Tibial artery (tissue), 4 donors: ENCODE measurements at places on chromosomes 13 and 19.

GRCh38 chr13:75620020-75620419 lies 16.1 kb upstream of the LMO7 start:
- no peak for DNase-seq

DNA sequence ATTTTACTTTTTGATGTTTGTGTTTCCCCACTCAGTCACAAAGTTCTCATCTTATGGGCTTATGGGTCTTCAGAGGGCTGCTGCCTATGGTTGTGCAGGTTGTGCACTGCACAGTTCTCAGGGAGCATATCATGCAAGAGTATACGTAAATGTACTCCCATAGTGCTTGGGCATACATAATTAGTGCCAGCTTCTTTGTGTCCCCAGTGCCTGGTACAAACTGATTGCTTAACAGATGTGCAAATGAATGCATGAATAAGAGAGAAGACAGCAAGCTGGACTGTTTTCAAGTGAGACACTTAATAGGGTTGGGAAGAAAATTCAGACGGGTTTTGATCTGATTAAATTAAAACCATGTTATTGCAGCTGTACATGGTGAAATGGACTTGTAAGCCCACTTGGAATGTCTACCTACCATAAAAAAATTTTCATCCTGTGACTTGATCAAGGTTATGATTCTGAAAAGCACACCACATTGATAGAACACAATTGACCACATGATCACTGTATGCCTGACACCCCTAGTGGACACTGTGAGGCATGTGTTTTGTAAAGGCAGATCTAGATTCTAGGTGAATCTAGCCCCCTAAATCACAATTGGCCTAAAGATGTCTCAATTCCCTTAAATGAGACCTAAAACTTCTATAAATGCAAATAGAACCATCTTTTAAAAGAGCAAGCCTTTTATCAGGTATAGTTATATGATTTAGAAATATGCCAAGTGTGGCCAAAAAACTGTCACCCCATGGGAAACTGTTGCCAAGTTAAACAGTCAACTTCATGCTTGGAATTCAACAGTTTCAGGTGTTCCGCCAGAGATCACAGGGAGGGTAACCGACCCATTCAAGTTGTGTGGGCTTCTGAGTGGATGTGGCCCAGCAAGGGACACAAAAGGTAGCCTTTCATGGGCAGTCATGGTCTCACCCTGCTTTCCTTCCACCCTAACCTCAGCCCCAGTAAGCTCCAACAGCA lies 27.9 kb downstream of the FAM124A start:
- DNase-seq, result no peak

DNA sequence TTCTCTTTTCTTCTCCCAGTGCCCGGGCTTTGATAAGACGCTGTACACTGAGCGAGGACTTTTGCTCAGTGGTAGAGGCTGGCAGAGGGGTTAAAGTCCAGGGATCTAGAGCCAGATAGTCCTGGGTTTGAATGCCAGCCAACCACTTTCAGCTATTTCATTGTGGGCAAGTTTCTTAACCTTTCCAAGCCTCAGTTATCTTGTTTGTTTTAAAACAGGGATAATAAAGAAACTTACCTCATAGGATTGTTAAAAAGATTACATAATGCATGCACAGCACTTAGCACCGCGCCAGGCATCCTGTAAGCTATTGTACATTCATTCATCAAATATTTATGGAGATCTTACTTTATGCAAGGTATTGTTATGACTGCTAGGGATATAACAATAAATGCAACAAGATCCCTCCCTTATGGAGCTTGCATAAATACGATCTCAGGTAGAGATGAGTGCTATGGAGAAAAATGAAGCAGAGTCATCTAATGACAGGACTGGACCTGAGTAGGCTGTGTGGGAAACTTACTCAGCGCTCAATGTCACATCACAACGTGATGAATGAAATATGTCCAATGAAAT lies 70.8 kb downstream of the LNX2 start:
- DNase-seq, result no peak

DNA sequence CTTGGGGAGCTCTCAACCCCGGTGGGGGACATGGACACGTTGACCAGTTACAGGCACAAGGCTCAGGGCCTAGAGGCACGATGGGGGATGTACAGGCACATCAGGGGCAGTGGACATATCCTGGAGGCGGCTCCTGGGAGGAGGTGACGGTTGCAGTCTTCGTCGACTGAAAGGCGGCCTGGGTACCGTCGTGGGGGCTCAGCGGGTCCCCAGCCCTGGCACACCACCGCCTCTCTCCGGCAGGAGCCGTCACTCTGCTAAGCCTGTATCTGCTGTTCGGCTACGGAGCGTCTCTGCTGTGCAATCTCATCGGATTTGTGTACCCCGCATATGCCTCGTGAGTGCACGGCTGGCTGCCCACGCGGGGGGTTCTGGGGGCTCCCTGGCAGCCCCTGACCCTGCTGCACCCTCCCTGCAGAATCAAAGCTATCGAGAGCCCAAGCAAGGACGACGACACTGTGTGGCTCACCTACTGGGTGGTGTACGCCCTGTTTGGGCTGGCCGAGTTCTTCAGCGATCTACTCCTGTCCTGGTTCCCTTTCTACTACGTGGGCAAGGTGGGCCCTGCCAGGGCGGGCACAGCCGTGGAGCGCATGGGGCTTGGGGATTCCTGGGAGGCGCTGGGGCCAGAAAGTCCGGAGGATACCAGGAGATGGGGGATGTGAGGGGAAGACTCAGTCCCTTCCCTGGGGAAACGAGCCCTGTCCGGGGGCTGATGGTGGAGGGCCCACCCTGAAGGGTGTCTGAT lies 4.2 kb downstream of the REEP6 start:
- no peak for DNase-seq
